Right renal pelvis (tissue), 4 donors: ENCODE measurements at places on chromosomes 2 and 18.

GRCh38 chr2:109216332-109216731 is 87.3 kb downstream of the SH3RF3 start:
- no peak for DNase-seq

DNA sequence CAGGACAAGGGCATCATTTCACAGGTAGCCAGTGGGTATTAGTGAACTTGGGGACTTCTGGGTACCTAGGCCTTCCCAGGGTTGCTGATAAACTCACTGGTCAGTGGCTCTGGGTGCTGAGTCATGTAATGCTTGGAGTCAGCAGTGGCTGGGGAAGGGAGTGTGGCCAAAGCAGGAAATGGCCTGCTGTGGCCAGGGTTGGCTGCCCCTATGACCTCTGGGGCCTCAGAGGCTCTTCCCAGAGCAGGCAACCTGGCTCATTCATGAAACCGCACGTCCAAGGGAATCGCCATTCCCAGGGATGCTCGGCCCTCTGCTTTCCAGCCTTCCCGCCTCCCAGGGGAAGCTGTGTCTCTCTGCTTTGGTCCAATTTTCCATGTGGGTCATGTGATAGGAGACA is 294.9 kb downstream of the DYSF start:
- no peak for DNase-seq

DNA sequence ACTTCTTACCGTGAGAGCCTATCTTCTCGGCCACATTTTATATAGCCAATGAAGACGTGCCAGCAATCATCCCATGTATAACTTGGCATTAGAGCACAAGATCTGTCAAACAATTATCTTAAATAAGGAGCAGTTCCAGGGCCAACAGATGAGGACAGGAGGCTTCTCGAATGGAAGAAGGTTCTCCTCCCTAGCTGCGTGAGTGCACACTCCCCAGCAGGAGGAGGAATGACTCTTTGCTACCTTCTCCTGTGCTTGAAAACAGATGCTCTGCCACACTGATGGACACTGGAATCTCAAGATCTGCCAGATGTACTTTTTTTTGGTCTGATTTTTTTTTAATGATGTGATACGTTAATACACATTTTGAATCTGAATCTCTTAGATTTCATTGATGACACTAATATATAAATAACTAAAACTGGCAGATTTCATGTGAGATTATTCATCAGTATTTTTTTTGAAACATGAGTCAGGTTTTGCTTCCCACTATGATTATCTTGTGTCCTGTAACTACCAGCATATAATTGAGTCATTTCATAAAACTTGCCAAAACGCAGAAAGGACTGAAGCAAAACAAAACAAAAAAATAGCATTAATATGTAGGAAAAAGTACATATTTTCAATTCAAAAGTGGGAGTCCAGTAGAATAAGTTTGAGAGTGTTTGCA is 626 bp upstream of the VIT start:
- no peak for DNase-seq

DNA sequence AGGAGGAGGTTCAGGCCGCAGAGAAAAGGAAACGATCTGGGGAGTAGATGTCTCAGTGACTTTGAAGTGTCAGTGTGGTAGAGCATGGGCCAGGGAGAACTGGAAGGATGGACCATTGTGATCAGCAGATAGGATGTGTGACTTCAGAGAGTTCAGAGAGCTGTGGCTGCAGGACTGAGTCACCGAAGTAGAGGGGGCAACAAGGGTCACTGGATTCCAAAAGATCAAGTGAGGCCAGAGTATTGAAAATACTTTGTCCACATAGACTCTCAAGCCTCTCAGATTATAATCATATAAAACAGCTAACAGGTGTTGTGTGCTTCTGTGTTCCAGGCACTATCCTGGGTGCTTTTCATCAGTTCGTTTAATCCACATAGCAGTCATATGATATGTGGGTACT is 99.4 kb downstream of the CRIM1 start:
- no peak for DNase-seq

DNA sequence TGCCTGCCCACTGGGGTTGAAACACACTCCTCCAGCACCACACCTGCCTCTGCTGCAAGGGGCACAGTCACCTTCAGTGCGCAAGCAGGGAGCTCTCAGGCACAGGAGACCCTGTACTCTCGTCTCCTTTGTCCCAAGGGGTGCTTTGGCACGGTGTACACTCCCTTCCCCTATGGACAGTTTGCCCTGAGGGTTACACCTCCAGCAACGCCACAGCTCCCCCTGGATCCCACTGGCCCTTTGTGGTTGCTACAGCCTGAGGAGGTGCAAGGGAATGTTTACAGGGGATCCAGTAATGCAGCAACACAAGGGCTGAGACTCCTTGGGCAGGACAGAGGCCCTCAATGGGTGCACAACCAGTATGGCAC is 45.2 kb upstream of the FAM117B start:
- no peak for DNase-seq

- DNase-seq = no peak
Observed at GRCh38 chr18:68830256-68831045, 32.6 kb downstream of the CCDC102B start.

- no peak for DNase-seq
Observed at GRCh38 chr2:6773007-6773693, 92.6 kb downstream of the CMPK2 start.

- DNase-seq = no peak
Observed at GRCh38 chr2:12061286-12062052, 315.0 kb downstream of the LPIN1 start.

- DNase-seq = no peak
Observed at GRCh38 chr2:134776836-134777235, 58.0 kb upstream of the TMEM163 start.

GRCh38 chr2:182266909-182267308 is 159.9 kb downstream of the PDE1A start:
- DNase-seq = no peak

DNA sequence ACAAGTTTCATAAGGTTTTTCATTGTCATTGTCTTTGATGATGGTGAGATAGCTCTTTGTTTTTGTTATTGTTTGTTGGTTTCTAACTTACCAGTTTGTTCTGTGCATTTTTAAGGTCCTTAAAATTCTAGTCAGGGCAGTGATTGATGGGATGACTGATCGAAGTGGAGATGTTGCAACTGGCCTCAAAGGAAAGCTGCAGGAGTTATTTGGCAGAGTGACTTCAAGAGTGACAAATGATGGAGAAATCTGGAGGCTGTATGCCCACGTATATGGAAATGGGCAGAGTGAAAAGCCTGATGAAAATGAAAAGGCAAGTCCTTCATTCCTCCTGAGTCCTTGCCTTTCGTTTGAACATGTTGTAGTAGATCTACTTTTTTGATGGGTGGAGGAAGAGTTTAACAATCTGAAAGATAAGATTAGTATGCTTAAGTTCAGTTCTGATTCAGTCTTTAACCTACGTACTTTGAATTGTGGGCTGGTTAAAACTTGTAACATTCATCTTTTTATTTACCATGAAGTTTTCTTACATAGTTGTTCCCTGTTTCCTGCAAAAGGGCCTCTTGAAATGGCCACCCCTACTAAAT is 135.8 kb upstream of the LTBP1 start:
- DNase-seq = no peak

DNA sequence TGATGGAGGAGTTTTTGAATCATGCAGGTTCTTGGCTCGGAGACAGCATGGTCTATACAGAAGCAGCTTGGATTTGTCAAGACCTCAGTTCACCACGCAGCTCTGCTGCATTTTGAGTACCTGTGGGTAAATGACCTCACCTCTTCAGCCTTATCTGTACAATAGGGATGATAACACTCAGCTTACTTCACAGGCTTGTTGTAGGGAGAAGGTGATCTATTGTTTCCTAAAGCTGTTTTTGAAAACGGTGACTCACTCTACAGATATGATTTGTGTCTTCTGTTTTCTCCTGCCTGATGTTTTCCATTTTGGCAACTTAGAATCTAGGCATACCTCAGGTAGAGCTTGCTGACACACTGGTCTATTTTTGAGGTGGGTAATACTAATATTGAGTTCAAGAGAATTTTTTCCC is 80.3 kb downstream of the FMNL2 start:
- DNase-seq = no peak

DNA sequence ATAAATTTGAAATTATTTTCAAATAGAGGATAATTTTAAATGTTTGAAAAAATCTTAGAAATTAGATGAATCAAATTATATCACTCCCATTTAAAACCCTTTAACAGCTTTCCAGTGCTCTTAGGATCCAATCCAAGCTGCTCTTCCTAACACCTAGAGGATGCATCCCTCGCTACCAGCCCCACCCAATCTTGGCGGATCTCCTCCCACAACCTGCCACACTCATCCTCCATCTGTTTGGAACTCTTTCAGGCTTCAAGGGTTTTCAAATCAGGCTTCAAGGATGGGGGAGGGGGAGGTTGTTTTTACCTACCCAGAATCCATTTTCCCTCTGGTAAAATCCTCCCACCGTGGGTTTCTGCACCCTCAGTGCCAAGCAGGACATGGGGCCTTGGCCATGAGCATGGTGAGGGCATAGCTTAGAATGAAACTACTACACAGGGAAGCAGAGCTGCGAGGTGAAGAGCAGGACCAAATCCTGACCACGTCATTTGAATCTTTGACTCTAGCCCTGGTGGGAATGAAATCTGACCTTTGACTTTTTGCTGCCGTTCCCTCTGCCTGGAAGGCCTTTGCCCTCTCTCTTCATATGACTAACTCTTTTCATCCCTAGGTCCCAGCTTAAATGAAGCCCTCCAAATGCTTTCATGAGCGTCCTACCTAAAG is 113.0 kb upstream of the MAPRE2 start:
- DNase-seq = no peak

DNA sequence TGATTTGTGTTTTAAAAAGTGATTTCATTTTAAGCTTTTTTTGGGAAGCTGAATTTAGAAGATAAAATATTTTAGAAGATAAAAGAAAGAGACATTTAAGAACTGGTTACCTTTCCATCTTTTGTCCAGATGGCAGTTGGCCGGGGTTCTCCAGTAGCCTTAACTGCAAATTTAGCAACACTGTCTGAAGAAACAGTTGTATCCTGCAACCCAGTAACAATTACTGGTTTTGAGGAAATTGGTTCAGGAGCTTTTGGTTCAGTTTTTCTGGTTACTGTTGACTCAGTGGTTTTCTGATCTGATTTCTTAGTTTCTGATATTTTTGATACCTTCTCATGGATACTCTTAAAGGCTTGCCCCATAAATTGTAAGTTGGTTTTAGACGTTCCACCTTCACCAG is 49.9 kb downstream of the PLEKHA3 start:
- no peak for DNase-seq
